ENCODE measurements at places on chromosomes 2 and 18. TPM values are rescaled to one million over a fixed set of nuclear protein-coding genes. Genes with fewer than 3 reads are reported as not detected.
A peak's percentile ranks its signal among the peaks of the same experiment; 100 is the strongest.

The DPYSL5 gene
- total RNA-seq: not detected

- no peak for DNase-seq
Measured at GRCh38 chr2:32884346-32884745, 62.4 kb upstream of the LTBP1 start.

GRCh38 chr2:176454893-176455815 is 185.9 kb downstream of the MTX2 start:
- peak; percentile 82 for DNase-seq

DNA sequence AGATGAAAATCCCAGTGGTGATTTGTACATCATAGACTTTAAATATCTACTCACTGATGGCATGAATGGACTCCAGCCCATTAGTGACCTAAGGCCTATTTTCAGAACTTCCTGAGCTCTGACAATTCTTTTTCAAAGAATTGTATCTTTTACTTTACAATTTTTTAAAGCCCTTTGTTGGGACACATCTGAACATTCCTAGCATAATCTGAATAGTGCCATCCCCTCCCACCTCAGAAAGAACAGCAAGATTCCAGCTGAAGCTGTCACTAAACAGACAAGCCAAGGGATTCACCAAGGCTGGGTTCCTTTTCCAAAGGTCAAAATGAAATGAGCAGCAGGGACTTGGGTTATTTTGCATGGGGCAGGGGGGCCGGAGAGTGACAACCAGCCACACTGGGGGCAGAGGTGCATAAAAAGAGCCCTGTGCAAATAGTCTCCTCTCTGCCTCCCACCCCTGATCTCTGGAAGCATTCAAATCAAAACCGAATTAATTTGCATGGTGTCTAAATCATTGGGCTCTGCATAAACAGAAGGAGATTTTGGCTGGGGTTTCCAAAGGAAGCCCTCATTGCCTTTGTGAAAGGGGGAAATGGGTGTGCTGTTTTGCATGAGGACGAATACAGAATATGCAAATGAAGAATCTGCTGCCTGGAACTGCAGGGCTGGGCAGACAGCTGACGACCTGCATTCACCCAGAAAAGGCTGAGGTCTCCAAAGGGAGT is 17.2 kb downstream of the EPHA4 start:
- DNase-seq: no peak

- DNase-seq: no peak
Measured at GRCh38 chr2:199928226-199928625, 17.1 kb downstream of the C2orf69 start.

DNA sequence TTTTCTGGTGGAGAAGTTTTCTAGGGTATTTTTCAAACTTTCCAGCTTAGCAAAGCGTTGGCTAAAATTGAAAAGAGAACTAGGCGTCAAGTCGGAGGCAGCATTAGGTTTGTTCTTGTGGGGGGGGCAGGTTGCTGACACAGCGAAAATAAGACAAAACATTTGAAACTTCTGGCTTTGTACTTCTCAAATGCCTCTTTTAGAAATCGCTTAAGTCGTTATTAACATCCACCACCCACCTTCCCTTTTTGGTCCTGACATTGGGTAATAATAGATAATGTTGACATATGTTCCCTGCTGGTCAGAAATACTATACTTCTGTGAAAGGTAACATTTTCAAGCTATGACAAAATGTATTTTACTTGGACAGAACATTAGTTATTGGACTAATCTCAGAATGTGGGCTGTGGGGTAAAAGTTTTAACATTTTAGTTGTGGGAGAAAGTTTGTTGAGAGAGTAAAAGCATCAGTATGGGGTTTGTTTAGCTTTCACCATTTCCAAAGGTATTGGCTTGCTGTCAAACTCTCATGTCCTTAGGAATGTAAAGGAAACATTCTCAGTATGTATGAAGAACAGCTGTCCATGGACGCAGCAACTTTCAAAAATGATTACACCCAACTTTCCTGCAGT is 88.1 kb upstream of the ZEB2 start:
- no peak for DNase-seq

GRCh38 chr2:224982910-224983711 is 59.2 kb downstream of the DOCK10 start:
- DNase-seq: peak; percentile 4

The TMEM17 gene
- 2.1 TPM for total RNA-seq

The REG3A gene
- total RNA-seq: not detected

The DUSP11 gene
- 22.2 TPM for total RNA-seq

The CHAC2 gene
- total RNA-seq: 1.7 TPM

The TXNDC2 gene
- total RNA-seq: not detected

DNA sequence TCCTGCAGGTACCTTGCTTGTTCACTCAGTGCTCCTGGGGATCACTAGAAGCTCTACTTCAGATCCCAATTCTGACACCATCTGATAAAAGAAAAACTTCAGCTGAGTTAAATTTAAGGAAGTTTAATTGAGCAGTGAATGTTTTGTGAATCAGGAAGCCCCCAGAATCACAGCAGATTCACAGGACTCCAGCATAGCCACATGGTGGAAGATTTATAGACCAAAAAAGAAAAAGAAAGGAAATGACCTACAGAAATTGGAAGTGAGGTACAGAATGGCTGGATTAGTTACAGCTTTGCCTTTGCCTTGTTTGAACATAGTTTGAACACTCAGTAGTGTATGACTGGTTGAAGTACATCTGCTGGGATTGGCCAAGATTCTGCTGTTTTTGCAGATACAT is 182.7 kb upstream of the SCN7A start:
- DNase-seq: no peak

GRCh38 chr2:196181484-196181883 is 10.1 kb upstream of the STK17B start:
- DNase-seq: no peak

Measured in thyroid gland (tissue), 4 donors.